Stimulated activated CD8-positive, alpha-beta memory T cell treated with anti-CD3 and anti-CD28 coated beads, Interleukin-4, amount 100 ng/mL, for 4 hours (primary cell): ENCODE measurements at places on chromosomes 2 and 18.

DNA sequence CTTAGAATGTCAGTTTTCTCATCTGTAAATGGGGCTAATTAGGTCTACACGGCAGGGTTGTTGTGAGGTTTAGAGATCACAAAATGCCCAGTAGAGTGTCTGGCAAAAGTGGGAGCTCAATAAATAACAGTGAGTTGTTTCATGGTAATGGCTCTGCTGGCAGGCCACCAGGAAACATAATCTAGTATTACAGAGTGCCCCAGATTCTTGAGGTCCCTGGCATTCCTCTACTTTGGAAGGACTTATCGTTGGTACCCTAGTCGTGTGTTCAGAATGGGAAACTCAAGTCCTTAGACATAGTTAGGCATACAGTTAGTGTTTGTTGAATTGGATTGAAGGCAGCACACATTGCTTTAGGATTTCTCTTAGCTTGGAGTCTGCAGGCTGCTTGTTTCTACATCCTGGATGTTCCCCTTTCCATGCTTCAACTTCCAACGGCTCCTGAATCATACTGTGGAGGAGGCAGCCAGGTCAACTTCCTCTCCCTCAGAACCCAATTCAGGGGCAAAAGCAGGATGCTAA lies 161.5 kb upstream of the FOSL2 start:
- no peak for DNase-seq

DNA sequence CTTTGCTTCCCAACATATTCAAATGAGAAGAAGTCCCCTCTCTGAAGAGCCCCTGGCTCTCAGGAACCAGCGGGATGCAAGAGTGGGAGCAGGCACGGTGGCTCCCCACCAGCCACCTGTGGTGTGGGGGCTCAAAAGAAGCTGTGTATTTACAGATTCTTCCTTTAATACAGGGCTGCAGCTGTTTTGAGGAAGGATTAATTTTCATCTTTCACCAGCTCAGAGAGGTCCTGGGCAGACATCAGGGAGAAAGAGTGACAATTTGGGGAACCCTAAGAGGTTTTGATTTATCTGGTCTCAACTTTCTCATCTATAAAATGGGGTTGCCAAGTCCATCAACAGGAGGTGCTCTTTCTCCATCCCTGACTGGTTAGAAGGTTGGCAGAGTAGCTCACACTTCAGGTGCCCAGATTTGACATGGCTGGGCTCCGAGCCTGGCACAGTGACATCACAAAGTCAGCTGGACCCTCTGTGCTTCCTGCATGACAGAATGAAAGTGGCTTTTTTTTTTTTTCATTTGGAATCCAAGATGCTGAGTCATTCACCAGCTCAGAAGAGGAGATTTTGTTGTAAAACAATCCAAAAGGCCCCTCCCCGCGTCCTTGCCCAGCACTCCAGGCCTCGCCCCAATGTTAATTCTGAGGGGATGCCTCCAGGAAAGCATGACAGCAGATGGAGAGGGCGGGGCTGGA lies 15.5 kb upstream of the SIX2 start:
- DNase-seq = no peak

- no peak for DNase-seq
These were observed 75.7 kb downstream of the TTC21B start for GRCh38 chr2:165877565-165878550.

DNA sequence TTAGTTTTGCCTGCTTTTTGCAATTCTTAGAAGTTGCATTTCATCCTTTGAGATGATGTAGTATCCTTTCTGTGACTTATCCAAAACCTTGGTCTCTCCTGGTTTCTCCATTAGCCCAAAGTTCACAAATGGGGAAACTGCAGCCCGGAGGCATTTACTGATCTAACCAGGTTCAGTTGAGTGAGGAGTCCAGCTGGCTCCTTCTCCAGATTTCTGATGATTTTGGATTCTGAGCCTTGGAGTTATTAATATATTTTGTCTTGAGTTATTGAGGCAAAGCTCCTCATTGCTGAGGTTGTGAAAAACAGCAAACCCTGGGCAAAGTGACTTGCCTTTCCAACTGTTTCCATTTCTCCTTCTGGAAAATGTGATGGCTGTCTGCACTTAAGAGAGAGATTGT lies 1.7 kb downstream of the SLC1A4 start:
- DNase-seq = no peak

DNA sequence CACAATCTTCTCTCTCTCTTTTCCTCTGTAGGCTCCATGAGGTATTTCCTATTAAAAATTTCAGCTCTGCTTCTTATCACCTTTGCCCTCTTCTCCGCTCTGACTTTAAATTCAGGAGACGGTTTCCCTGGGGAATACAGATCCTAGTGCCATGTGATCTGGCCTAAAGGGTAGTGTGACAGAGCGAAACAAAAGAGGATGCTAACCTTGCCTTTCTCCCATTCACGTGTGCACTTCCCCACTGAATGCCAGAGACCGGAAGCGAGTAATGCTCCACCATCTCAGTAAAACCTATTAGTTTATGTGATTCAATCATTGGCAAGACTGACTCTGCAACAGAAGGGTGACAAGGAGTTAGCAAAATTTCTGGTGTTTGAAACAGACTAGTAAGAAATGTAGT lies 358.3 kb downstream of the ZNF521 start:
- no peak for DNase-seq

DNA sequence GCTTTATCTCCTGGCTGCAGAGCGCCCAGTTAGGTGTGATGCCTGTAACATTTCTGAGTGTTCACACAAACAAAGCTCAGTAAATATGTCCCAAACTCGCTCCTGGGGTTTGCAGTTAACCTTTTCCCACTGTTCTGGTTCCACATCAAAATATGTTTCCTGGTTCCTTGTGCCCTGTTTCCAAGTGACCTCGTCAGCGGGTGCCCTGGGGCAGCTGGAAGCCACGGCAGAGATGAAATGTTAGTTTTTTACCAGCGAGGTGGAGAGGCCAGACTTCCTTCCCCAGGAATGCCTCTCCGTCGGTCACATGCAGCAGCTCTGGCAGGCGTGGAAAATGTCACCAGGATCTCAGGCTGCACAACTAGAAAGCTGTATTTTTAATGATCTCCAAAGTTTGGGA lies 18.2 kb downstream of the NFATC1 start:
- no peak for DNase-seq

- no peak for DNase-seq
These were observed 18.3 kb downstream of the ZNF892 start for GRCh38 chr2:95225658-95226057.

DNA sequence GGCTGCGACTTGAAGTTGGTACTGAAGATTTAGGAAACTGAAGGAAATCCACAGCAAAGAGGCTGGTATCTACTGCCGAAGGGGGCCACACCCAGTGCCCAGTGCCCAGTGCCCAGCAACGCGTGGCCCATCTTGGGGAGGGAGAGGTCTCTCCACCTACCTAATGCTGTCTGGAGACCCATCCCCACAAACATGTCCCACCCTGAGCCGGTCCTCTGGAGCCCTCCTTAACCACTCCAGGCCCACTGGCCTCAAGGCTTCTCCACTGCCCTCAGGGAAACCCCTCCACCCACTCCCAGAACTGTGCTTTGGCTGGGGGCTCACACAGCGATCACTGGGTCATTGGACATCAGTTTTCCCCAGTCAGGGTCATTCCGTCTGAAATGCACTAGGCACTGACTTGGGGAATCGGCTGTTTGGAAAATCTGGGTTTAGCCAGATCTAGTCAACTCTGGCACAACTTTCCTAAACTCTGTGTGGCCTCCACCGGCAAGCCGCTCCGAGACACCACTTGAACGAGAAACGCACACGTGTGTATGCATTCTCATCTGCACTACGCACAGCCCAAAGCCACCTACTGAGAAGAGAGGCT lies 20.1 kb downstream of the GPR55 start:
- DNase-seq = no peak

DNA sequence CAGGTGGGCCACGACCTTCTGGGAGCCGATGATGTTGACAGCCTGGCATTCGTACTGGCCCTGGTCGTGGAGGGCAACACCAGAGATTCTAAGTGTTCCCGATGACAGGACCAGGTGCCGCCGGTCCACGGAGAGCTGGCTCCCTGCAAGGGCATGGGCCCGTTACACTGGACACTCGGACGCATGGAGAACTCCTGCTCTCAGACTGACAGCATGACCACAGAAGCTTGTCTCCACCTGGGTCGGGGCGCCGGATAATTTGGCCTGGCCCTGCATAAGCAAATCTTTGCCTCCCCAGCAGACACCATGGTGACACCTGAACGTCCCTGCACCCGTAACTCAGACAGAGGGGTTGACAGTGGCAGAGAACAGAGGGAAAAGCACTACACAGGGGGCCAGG lies 80.7 kb downstream of the PXDN start:
- no peak for DNase-seq

GRCh38 chr18:52481116-52481515 lies 141.1 kb downstream of the DCC start:
- DNase-seq = no peak

DNA sequence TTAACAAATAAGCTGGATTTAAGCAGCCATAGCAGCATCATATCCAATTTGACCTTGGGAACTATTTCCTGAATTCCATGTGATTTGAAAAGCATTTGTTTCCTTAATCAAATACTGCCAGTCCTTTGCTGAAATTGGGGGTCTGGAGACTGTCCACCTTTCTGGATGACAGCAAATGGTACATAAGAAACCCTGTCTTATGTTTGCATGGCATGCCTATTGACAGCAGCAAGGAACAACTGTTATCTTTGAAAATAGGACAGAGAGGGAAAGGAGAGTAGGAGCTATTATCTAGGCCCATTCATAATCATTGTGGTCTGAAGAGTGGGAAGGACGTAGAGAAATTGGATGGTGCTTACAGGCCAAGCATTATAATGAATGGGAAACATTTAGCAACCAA lies 129.2 kb upstream of the CTNNA2 start:
- DNase-seq = no peak

DNA sequence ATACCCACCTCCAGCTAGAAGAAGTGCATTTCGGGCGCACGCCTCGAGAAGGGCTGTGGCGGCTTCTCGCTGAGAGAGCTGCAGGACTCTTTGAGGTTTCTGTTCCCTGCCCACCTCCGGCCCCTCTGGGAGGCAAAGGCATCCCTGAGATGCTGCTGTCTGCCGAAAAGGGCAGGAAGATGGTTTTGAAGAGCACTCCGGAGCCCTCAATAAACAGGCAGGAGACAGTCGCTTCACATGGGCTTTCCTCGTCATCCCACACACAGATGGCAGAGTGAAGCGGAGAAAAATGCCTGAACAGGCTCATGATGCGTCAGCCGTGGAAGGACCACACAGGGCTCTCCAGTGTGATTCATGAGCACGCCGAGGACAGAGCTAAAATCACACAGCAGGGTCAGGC lies 25.4 kb upstream of the GLI2 start:
- DNase-seq = no peak
